Foreskin fibroblast (primary cell): ENCODE measurements at places on chromosomes 12 and 14.
A peak's percentile ranks its signal among the peaks of the same experiment; 100 is the strongest.

GRCh38 chr14:60734465-60735242, at the start of gene MNAT1:
MNAT1 (plus strand) TSS chr14:60734761; CDS start chr14:60734863, 102 bp downstream.
- DNase-seq: peak; percentile 94

GRCh38 chr12:70722584-70723343, 85.5 kb upstream of the PTPRB start:
- no peak for DNase-seq

- peak; percentile 93 for DNase-seq
Observed at GRCh38 chr12:124389138-124389724, 94.3 kb downstream of the RFLNA start.

DNA sequence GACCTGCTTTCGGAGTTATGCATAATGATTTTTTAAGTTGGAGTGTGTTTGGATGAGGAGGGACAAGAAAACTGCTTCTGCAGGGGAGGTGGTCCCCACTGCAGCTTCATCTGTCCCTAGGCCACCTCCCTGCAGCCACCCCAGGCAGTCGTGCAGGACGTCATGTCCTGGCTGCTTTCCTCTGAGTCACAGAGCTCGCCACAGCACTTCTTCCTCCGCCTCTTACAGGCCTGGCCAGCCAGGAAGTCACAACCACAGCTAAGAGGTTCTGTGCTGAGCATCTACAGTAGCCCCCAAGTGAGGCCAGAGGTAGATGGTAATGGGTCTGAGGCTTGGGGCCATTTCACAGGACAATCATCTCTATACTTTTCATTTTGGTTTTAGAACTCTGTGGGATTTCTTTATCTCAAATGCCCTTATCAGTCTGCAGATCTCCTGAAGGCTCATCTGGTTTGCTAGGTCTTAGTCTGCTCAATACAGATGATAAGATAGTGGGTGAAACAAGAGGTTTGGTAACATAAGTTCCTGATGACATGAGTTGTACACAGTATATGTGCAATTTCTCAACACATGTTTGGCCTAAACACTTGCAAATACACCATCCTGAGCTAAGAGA, 106.4 kb downstream of the ARF6 start:
- peak; percentile 92 for DNase-seq

GRCh38 chr12:18148961-18149360, 59.0 kb upstream of the RERGL start:
- no peak for DNase-seq

DNA sequence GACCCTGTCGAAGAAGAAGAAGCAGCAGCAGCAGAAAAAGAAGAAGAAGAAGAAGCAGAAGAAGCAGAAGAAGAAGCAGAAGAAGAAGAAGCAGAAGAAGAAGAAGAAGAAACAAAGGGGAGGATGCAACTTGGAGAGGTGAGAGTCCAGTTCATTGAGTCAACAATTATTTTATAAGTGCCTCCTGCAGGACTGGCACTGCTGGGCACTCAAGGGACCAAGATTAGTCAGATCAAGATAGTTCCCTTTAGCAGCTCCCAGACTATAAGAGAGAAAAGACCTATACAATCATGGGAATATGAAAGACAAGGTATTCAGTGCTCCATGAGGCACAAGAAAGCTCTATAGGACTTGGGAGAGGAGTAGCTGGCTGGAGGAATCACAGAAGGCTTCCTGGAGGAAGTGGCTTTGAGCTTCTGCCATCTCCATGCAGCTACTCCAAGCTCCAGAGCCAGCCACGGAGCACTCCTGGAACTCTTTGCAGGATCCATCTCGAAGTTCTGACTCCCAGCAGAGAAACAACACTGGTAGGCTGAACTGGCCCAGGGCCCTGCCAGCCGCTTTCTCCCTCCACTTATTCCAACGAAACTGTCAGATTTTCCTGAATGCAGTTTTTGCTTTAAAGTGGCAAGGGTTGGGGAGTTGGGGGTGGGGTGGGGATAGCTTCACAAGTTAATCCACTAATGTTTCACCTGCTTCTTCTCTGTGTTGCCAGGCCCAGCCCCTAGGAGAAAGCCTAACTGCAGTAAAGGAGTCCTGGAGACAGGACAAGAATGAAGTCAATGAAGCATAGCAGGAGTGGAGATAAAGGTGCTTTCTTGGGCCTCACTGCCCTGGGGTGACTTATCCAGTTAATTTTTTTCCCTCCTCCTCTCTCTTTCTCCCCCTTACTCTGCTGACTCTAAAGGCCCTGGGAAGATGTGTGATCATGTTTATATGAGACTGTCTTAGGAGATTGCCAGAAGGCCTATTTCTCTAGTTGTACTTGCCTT, 140.1 kb upstream of the PARP11 start:
- no peak for DNase-seq

DNA sequence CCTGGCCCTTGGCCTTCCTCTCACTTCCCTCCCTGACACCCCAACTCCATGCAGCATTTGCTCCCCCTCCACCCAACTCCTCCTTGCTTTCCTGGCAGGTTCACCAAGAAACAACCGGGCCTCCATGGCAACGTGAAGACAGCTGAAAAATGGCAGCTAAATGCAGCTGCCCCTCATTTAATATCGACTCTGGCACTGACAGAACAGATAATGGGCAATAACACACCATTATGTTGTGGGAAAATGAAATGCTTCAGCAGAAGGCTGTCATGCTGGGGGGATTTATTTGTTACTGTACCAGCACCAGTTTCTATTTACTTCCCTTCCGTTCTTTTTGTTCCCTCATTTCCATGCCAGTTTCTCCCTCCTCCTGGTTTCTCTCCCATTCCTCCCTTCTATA, 440.8 kb downstream of the NRXN3 start:
- DNase-seq: no peak

- no peak for DNase-seq
Observed at GRCh38 chr12:29970501-29970900, 186.8 kb upstream of the TMTC1 start.

- DNase-seq: no peak
Observed at GRCh38 chr14:25848601-25849000, 749.2 kb downstream of the NOVA1 start.

DNA sequence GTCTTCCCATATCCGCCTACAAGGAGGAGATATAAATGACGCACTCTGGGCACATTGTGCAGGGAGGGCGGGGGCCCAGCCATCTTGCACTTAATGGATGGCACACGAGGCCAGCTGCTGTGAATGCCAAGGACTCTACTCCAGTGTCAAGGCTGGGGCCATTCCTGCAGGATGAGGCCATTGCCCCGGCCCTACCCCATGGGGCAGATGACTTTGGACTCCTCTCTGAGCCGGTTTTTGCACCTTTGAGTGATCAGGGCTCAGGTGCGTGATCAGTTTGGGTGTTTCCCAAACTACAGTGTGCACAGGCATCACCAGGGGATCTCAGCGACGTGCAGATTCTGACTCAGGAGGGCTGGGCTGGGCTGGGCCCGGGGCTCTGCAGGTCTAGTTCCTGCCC, 16.1 kb downstream of the MMAB start:
- no peak for DNase-seq

DNA sequence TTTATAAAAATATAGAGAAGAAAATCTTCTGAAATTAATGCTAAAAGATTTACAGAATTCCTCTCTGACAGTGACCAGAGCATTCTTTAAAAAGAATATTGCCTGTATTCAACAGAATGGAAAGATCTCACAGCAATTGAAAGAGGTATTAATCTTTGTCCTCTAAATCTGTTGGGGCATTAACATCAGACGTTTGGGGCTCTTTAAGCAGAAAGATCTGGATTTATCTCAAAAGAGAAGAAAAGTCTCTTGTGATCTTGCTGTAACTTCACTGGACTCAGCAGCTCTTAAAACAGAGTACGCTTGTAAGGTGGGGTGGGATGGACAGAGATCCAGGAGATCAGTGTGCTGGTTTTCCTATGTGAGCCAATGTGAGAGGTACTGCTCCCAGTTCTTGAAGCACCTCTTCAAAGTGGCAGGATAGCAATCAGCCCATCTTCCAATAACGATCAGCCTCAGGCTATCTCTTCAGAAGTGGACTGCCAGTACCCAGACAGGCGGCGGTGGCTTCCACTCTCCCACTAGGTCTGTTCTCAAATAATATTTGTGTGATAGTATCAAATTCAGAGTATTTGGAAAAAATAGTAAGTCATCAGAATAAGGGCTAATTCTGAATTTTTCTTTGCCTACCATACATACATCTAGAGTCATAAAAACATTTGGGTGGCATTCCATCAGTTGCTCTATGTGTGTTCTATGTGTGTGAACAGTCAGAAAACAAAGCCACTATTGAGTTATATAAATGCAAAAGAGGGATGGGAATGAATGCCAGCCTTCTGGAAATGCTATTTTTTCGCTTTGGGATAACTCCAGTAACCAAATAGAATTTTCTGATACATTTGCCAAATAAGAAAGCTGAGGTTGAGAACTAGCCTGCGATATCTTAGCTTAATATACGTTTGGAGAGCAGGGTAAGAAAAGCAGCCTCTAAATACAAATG, 237.4 kb upstream of the RGS6 start:
- no peak for DNase-seq

DNA sequence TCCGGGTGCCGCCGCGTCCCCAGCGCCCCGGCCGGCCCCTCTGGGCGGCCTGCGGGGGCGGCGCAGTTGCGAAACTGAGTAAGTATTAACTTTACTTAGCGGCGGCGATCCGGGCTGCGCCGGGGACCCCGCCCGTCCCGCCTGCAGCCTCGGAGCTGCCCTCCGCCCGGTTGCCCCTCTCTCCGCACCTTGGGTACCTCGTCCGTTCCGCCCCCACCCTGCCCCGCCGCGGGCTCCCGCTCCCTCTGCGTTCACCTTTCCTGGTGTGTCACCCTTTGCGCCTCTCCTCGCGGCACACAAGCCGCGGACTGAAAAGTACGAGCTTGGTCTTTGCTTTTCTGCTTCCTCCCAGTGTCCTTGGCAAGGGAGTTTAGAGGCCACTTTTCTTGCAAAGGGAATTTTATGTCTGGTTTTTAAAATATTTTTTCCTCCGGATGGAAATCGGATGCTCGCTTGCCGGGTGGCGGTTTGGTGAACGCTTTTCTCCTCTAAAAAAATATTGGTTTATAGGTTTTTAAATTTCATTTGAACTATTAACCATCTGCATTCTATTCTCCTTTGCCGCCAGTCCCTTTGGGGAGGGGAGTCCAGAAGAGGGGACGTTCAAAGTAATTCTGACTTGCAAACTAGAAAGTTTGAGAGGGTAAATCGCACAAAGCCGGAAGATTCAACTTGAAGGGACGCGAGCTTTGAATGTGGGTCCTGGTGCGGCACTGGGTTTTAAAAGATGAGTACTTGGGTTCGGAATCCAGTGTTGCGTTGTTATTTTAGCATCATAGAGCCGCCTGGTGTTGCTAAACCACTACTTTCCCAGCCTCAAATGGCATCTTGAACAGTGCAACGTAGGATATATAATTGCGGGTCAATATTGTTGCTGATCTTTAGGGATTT, 834 bp downstream of the RASSF8 start:
- DNase-seq: peak; percentile 92

DNA sequence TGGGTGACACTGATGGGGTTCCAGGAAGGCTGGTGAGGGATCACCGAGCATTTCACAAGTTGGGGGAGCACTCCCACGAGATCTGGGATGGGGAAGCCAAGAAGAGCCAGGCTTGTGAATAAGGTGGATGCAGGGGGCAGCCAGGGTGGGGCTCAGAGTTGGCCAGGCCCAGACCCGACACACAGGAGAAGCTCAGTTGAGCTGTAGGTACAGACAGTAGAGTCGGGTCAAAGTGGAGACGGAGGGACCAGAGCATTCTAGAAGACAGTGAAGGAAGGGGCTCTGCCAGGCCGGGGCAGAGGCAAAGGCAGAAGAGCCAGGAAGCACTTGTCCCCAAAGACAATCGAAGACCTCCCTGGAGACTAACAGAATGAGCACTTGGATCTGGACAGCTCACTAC, 70.9 kb upstream of the BCL11B start:
- no peak for DNase-seq

DNA sequence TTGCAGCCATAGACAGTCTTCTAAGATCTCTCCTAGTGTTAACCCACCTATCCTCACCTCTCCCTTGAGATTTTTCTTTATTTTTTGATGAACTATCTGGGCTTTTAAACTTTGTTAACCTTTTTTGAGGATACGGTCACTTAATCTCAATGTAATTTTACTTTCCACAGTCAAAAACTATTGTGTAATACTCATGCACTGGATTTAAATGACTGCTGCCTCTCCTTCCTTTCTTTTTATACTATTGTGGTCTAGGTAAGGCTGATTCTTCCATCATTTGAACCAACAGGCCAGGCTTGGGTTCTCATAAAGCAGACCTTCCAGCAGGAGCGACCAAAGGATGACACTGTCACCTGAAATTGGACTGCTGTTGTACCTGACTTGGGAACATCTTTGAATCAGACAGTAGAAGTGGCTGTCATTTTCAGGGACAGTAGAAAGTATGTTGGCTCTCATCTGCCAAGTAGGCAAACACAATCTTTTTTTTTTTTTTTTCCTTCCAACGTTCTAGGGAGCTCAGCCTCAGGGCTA, 689 bp upstream of the PDE3A start:
- no peak for DNase-seq

GRCh38 chr12:120892265-120892664, 11.9 kb downstream of the SPPL3 start:
- DNase-seq: no peak

DNA sequence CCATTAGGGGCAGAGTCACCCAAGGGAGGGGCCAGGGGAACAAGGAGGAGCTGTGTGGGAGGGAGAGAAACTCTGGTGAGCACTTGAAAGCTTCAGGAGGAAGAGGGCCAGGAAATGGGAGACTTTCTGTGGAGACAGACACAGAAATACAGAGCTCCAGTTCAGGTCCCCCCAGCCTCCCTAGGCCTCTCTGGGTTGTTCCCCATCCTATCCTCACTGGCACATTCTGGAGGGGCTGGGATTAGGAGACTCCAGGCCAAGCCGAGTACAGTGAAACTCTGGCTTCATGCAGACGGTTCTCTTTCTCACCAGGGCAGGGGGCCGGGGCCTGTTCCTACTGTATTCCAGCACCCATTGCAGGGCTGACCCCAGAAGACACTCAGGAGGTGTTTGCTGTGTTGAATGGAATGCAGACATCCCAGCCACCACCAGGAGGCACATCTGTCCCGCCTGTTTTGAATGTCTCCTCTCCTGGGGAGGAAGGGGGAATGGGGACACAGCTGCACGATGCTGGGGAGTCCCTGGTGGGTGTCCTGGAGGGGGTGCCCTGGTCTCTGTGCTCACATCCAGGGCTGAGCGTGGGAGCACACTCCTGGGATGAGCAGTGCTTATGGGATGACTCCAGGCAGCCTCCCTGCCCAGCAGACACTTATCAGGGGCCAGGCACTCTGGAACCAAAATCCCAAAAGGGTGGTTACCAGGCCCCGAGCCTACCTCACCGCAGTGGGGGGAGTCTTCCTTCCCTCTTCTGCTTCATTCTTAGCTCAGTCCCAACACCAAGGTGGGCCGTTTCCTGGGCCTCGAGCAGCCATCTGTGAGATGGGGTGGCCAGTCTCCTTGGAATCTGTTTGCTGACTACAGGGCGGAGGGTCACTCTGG, 5.5 kb upstream of the KRT84 start:
- no peak for DNase-seq
